ENCODE measurements at places on chromosomes 16 and 17. TPM values are rescaled to one million over a fixed set of nuclear protein-coding genes. Genes with fewer than 3 reads are reported as not detected.

- DNase-seq, result no peak
Observed at GRCh38 chr16:76946879-76947278, 244.1 kb upstream of the MON1B start.

DNA sequence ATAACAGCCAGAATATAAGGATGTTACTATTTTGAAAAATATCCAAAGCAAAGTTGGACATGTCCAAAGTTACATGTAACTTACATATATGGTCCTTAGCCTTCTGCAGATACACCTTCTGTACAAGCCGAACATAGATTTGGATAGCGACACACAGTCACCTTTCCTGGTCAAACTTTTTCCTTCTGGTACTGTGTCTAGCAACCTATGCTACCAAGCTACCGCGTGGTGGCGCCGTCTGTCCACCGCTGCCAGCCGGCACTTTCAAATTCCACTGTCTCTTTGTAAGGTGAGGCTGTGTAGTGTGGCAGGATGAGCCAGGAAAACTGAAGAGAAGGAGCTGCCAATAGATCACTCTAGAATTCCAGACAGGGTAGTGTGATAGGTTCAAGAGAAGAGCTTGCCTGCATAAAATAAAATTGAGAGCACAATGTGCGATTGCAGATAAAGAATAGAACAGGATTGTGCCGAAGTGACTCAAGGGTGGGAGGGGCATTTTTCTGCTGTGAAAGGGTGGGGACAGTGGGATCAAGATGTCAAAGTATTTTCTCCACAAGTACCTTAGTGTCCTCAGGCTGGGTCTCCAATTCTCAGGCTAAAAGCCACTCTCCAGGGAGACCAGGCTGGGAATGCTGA, 366.9 kb downstream of the SLC39A11 start:
- no peak for DNase-seq

GRCh38 chr16:81523387-81524115, 78.9 kb downstream of the CMIP start:
- DNase-seq, result no peak

DNA sequence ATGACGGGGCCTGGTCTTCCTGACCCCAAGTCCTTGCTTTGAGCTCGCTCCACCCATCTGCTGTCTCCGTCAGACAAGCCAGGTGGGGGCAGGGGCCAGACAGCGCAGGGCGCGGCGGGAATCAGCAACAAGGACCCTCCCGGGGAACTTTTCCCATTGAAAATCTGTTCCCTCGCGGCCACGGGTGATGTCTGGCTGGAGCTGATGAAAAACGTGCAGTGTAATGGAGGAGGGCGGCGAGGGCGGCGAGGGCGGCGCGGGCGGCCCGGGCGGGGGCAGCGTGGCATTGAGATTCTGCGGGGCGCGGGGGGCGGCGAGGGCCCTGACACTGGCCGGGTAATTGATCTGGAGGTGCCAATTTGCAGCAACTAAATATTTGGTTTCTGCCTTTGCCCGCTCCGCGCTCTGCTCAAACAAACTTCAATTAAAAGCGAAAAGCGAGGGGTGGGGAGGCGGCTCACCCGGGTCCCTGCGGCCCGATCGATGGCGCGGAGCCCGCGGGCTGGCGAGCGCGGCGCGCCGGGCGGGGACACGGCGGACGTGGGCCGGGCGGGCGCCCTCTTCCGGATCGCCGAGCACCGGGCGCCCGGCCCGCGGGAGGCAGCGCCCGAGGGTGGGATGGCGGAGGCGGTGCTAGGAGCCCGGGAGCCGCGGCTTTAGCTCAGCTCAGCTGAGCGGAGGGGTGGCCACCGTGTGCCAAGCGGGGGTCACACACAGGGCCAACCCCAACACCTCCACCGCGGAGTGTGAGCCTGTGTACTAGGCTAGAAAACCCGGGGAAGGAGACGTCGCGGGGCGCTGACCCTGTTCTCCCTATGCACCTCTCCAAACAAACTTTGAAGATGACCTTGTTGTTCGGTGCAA, 32.4 kb downstream of the DCAKD start:
- no peak for DNase-seq

- peak; percentile 86 for DNase-seq
Observed at GRCh38 chr16:15607700-15608396, 35.1 kb downstream of the MARF1 start.

DNA sequence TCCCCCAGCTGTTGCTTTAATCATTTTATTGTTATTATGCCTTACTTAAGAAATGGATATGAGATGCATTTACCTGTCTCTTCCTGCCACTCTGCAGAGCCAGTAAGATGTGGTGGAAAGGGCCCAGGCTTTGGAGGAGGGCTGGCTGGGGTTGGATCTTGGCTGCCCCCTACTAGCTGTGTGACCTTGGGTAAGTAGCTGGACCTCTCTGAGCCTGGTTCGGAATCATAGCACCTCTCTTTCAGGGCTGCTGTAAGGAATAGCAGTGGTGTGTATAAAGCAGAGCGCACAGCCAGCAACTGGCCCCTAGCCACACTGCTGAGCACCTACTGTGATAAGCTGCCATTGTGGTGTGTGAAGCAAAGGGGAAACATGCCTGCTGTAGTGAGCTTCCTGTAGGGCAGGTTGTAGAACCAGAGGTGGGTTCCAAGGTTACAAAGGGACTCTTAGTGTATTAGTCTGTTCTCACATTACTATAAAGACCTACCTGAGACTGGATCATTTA, 23.9 kb downstream of the MAPT start:
- no peak for DNase-seq

DNA sequence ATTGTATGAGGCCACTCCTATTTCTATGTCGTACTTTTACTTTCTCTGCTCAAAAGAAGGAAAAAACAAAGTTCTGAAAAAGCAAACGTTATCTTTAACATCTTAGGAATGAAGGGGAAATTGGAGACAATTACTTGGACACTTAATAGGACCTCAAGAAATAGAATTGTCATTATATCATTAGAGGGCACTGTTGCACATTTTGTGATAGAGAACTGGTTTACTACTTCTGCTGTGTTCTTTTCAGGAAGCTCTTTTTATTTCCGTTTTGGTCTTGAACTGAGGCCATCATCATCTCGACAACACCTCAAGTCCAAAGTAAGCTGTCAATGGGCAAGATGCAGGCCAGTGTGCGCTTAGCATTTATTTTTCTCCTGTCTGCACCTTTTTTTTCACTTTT, 14.6 kb downstream of the COG4 start:
- no peak for DNase-seq

- DNase-seq, result no peak
Observed at GRCh38 chr17:51820252-51820651, 338.3 kb downstream of the CA10 start.

DNA sequence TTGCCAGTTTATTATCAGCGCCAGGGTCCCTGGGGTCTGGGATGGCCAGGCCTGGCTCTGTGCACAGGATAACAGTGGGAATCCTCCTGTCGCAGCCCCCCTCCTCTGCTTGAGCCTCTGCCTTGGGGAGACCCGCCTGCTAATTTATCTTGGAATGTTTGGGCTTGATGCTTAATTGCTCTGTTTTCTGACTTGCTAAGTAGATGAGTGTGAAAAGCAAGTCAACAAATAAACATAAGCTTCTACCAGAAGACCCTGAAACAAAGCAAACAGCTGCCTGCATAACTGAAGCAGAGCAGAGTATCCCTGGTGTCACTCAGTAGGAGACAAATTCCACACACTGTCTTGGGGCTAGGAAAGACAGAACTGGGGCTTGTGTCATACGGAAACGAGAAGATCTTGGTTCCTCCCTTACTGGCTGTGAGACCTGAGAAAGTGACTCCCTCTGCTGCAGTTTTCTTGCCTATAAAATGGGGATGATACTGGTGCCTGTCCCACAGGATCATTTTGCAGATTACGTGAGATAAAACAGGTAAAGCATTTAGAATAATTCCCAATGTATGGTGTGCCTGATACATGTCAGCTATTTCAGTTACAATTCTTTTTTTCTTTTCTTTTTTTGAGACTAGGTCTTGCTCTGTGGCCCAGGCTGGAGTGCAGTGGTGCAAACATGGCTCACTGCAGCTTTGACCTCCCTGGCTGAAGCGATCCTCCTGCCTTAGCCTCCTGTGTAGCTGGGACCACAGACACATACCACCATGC, 44.8 kb upstream of the IRX3 start:
- DNase-seq, result no peak

GRCh38 chr17:29021226-29021625, 15.4 kb upstream of the SEZ6 start:
- DNase-seq, result no peak

- DNase-seq, result no peak
Observed at GRCh38 chr17:76384222-76384986, at the start of gene SPHK1. SPHK1 (plus strand) TSS chr17:76384609; CDS start chr17:76385645, 1,036 bp downstream.

- no peak for DNase-seq
Observed at GRCh38 chr17:79793924-79794304, 3.0 kb downstream of the CBX8 start.

DNA sequence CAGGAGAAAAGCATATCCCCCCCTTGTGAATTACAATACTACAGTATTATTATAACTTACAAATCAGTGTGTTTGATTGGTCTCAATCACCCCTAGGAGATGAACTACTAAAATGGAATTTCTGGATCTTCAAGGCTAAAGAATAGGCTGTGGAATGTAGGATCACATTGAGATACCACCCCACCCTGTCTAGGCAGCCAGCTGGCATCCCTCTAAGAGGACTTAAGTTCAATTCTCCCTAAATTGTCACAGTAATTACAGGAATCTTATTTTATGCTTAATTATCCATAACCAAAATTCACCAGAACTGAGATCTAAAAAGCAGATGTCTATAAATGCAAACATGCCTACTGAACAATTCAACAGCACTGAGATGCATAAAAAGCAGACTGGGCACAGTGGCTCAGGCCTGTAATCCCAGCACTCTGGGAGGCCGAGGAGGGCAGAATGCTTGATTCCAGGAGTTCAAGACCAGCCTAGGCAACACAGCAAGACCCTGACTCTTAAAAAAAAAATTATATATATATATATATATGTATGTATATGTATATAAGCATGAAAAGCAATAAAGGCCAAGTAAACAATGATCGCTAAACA, 12.0 kb downstream of the AP1G1 start:
- DNase-seq, result no peak

- no peak for DNase-seq
Observed at GRCh38 chr16:69606985-69607384, 41.2 kb downstream of the NFAT5 start.

DNA sequence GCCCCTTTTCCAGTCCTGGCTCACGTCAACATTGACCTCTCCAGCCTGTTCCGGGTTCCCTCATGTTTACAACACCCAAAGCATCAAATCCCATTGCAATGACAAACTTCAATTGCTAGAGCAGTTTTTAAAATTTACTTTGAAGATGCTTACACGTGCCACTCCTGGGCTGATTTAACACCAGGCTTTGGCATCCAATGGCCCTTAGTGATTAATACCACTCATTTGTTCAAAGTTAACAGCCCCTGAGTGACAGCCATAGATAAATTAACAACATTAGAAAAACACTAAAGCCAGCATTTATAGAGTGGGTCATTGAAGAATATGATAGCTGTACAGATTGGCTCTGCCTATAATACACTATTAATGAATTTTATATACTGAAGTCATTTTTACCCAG, 135.1 kb downstream of the PMP22 start:
- no peak for DNase-seq

DNA sequence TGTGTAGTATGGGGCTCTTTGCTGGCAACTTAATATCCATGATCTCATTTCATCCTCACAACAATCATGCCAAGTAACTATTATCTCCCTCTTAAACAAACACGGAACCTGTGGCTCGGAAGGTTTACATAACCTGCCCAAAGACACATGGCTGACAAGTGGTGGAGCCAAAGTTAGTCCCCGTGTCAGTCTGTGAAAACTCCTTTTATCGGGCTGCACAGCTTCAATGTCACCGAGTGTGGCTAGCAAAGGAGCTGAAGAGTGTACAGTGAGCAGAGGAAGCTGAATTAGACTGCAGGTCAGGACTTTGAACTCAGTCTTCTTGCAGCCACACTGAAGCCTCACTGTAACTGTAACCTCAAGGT, 80.3 kb downstream of the PARN start:
- DNase-seq, result no peak

- no peak for DNase-seq
Observed at GRCh38 chr16:76539609-76540008, 262.4 kb downstream of the CNTNAP4 start.

- no peak for DNase-seq
Observed at GRCh38 chr17:72151565-72152386, 31.0 kb downstream of the SOX9 start.

DNA sequence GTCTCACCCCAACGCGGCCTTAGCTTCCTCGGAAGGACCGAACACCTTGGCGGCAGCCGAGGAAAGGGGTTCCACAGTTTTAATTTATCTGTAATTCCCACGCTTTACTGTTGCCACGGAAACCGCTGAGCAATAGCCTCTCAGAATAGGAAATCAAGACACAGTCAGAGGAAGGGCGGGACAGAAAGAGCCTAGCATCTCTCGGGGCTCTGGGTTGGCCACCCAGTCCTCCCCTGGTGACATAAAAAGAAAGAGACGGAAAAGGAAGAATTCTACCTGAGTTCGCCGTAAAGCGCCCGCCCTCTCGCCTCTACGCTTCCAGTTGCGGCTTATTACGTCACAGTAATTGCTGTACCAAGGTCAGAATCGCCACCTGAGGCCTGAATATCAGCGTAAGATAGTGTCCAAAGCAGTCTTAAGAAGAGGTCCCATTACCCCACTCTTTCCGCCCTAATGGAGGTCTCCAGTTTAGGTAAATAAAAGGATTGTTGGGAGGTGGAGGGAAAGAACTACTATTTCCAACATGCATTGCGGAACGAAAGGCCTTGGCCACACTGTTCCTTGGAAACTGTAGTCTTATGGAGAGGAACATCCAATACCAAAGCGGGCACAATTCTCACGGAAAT, 761 bp upstream of the NBR1 start:
- no peak for DNase-seq

- DNase-seq, result no peak
Observed at GRCh38 chr17:27321372-27321771, 27.5 kb downstream of the WSB1 start.

DNA sequence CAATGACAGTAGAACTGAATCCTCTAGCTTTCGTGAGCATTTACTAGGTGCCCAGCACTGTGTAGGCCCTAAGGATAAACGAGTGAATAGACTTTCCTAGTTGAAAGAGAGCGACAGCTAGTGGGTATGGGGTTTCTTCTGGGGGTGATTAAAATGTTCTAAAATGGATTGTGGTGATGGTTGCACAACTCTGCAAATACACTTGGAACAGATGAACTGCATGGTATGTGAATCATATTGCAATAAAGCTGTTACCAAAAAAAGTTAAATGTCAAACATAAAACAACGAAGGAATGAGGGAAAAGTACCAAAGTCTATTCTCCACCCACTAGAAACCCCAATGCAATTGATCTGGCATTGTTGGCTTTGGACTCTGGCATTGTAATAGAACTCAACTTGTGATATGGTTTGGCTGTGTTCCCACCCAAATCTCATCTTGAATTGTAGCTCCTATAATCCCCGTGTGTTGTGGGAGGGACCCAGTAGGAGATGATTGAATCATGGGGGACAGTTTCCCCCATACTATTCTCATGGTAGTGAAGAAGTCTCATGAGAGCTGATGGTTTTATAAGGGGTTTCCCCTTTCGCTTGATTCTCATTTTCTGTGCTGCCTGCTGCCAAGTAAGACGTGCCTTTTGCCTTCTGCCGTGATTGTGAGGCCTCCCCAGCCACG, 70.5 kb downstream of the MARF1 start:
- DNase-seq, result no peak

Gene BCL6B
- 32.2 TPM for total RNA-seq

Gene ABCC3
- 52.8 TPM for total RNA-seq

Gene TTLL6
- total RNA-seq, result not detected

Gene UNC13D
- 12.8 TPM for total RNA-seq

Gene IRX6
- total RNA-seq, result 2.3 TPM

Data from mesenteric fat pad (tissue), 1 donor.